Activated CD4-positive, alpha-beta memory T cell treated with anti-CD3 and anti-CD28 coated beads, Interleukin-2, amount 10 ng/mL, durations not matched to agents 7 days and 5 days (primary cell): ENCODE measurements at places on chromosomes 5 and 9. TPM values are rescaled to one million over a fixed set of nuclear protein-coding genes. Genes with fewer than 3 reads are reported as not detected.
A peak's percentile ranks its signal among the peaks of the same experiment; 100 is the strongest.

DNA sequence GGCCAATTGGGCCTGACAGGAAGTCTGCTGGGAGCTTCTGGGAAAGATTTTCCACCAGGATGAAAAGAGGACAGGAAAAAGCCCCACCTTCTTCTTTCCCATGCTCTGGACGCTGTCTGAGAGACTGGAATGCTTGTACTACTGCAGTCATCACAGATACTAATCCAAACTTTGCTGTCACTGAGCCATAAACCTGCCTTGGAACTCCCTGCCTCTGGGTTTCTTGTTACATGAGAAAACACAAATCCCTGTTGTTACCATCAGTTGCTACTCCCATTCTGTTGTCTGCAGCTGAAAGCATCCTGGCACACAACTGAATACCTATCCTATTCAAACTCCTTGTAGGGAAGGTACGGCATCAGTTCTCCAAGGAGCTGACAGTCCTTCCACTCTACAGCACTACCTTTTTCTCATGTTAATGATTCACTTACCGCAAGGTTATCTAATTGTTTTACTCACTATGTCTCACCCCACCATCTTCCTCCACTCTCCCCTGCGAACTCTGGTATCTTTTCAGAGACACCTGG lies 167.5 kb downstream of the CDK5RAP2 start:
- no peak for DNase-seq

ZNF608 gene
- total RNA-seq, result not detected

- DNase-seq, result no peak
These were observed 279.2 kb upstream of the TYRP1 start for GRCh38 chr9:12413986-12414385.

- no peak for DNase-seq
These were observed 79.7 kb upstream of the FCN2 start for GRCh38 chr9:134800791-134801339.

DNA sequence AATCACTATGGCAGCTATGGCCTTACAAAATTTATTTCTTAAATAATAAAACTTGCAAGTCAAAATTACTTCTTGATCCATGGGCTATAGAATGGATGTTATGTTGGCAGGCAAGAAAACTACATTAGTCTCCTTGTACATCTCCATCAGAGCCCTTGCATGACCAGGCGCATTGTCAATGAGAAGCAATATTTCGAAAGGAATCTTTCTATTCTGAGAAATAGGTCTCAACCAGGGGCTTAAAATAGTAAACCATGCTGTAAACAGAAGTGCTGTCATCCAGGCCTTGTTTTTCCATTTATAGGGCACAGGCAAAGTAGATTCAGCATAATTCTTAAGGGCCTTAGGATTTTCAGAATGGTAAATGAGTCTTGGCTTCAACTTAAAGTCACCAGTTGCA lies 220.1 kb downstream of the SREK1 start:
- no peak for DNase-seq

DNA sequence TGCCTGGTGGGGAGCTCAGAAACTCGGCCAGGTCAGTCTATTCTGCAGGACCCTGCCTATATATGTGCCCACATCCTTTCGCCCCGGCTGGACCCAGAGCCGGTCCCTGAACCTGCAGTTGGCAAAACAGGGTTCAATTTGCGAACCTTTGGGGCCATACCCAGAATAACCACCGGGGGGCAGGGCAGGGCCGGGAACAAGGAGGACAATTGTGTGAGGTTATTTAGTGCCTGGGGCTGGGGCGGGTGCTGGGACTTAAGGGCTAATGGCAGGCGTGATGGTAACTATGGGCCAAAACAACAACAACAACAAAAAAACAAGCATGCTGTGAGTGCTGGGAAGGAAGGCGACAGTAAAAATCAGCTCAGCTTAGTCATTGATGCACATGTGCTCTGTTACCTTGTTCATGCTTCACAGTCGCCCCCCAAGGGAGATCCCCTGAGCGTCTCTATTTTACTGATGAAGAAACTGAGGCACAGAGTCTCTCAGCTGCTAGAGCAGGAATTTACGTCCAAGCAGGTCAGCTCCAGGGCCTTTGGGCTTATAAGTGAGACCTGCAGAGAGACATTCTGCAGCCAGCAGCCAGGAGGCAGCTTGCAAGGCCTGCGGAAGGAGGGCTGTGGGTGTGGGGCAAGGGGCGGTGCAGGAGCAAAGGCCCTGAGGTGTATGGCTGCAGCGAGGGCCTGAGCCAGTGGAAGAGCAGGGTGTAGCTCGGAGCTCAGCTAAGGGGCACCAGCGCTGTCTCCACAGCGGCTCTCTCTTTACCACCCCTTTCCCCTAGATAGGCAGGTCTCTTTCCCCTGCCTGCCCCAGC lies 106.0 kb downstream of the PHF2 start:
- DNase-seq, result peak; percentile 68

GRCh38 chr5:137280656-137281055 lies 218.5 kb downstream of the SPOCK1 start:
- DNase-seq, result no peak

FSTL4 gene
- total RNA-seq, result not detected

PCDHGA9 gene
- not detected for total RNA-seq

DNA sequence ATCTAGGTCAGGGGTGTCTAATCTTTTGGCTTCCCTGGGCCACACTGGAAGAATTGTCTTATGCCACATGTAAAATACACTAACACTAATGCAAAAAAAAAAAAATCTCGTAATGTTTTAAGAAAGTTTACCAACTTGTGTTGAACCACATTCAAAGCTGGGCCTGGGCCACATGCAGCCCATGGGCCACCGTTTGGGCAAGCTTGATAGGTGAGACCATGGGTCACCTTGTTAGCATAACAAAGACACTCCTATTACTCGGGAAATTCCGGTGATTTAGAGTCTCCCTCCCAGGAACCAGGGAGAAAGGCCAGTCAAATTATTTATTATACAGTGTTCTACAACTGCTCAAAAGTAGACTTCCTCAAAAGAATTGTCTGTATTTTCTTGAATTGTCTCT lies 12.7 kb downstream of the RECK start:
- DNase-seq, result no peak

PCDHB12 gene
- not detected for total RNA-seq

GRCh38 chr5:74578356-74579044 lies 62.0 kb downstream of the ENC1 start:
- no peak for DNase-seq

ENTREP1 gene
- not detected for total RNA-seq

- no peak for DNase-seq
These were observed 125.3 kb upstream of the MARCHF11 start for GRCh38 chr5:16304846-16305245.

IFNK gene
- total RNA-seq, result not detected

- DNase-seq, result no peak
These were observed 16.8 kb downstream of the C1QTNF3 start for GRCh38 chr5:34026089-34026761.
